ENCODE measurements at places on chromosomes 4 and X. TPM values are rescaled to one million over a fixed set of nuclear protein-coding genes. Genes with fewer than 3 reads are reported as not detected.

Gene SMIM43
- polyA plus RNA-seq = 1.4 TPM

Gene PDCL2
- not detected for polyA plus RNA-seq

DNA sequence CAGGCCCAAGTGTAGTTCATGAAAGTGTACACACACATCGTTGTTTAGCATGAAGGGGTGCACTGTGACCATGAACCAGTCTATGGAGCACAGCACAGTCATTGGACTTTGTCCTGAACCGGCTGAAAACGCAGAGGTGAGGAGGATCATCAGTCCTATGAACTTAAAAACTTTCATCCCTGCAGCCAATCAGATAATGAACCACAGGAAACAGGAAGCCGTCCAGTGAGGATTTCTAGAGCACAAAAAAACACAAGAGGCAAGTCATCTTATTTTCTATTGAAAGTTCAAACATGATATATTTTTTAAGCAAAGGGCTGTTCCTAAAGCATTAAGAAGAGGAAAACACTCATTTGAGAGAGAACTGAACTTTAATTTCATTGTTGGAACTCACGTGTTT, 91.8 kb downstream of the PLAC1 start:
- no peak for DNase-seq

DNA sequence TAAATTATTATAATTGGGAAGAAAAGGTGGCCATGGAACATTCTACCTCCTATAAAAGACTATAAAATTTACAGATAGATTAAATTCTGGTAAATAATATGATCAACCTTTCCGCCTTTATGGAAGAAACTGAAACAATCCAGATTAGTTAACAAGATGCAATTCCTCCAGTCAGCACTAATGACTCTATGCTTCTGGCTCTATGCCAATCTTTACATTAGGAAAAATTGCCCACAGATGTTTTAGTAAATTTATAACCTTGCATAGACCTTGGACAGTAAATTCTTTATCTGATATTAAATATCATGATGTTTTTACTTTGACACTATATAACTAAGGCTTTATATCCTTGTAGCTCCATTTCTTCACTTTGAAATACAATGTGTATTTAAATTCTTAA, 2302.5 kb downstream of the ARAP2 start:
- no peak for DNase-seq

Gene DUSP21
- polyA plus RNA-seq = not detected

DNA sequence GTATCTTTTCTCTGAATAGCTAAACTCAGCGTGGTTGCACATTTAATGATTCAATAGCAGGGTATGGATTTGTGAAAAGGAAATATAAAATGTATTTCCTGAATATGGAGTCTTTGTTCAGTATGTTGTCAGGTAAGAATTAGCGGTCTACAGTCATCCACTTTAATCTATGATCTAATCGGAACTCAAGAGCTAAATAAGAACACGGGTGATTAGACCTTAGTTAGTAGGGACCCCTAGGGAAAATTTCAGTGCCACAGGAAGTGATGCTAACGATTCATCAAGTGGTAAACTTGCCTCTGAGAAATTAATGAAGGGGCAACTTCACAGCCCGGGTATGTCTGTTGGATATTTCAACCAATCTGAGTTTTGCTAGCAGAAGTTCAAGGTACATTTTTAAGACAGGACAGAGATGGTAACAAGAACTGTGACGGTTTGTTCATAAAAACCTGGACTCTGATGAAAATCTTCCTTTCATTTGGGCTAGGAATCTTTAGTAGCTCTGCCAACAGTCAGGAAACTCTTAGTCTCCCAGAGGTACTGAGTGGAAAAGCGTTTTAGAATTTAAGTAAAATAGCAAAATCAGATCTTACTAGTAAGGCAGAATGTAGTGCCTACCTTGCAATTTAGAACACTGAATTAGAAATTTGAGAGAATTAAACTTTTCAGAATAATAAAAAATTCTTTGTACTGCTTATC, 47.1 kb downstream of the PCDH7 start:
- DNase-seq = no peak

- DNase-seq = no peak
Observed at GRCh38 chr4:94957030-94957429, 199.3 kb downstream of the BMPR1B start.

Measured in right renal pelvis (tissue), 4 donors.